Mucosa of gallbladder (tissue), 1 donor: ENCODE measurements at places on chromosomes 7 and 10. TPM values are rescaled to one million over a fixed set of nuclear protein-coding genes. Genes with fewer than 3 reads are reported as not detected.
A peak's percentile ranks its signal among the peaks of the same experiment; 100 is the strongest.

- no peak for DNase-seq
Measured at GRCh38 chr7:45596665-45597095, 22.5 kb downstream of the ADCY1 start.

GRCh38 chr10:96829029-96829773 is 2.9 kb upstream of the LCOR start:
- no peak for DNase-seq

- peak; percentile 48 for DNase-seq
Measured at GRCh38 chr10:60434418-60435046, 44.9 kb upstream of the ANK3 start.

DNA sequence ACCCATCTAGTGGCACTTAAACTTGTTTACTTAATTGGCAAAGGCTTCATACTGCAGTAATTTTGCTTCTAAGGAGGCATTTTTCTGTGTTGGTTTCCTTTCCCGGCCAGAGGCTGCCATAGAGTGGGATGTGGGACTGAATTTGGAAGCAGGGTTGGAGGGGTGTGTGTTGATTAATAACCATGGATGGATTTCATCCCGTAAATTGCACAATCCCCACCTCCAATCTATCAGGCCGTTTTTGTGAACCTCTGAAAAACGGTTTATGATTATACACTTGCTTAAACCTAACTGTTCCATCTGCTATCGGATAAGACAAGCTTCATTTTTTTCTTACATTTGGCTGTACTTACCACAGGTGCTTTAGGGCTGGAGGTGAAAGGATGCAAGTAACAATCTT is 1.3 kb downstream of the TMEM60 start:
- DNase-seq, result no peak

- no peak for DNase-seq
Measured at GRCh38 chr7:4792537-4793126, 17.2 kb downstream of the AP5Z1 start.

Gene HTR7
- total RNA-seq, result 1.2 TPM

Gene HABP2
- 296 TPM for total RNA-seq

Gene FEZF1
- total RNA-seq, result 0.09 TPM

Gene PHKG1
- total RNA-seq, result 0.89 TPM
